ENCODE measurements at places on chromosomes 1 and 21.

- DNase-seq = no peak
Observed at GRCh38 chr1:39852214-39852791, 31.0 kb downstream of the TRIT1 start.

GRCh38 chr1:72281637-72282270, 585 bp downstream of the NEGR1 start:
- DNase-seq = no peak

- no peak for DNase-seq
Observed at GRCh38 chr1:73205294-73205973, 923.1 kb upstream of the NEGR1 start.

- DNase-seq = no peak
Observed at GRCh38 chr1:66373157-66373591, 160.8 kb upstream of the SGIP1 start.

- DNase-seq = no peak
Observed at GRCh38 chr21:41581592-41582228, 73.8 kb upstream of the TMPRSS2 start.

GRCh38 chr21:45581322-45581712, 39.1 kb upstream of the SLC19A1 start:
- no peak for DNase-seq

- DNase-seq = no peak
Observed at GRCh38 chr1:112397841-112398240, 1.8 kb downstream of the CTTNBP2NL start.

DNA sequence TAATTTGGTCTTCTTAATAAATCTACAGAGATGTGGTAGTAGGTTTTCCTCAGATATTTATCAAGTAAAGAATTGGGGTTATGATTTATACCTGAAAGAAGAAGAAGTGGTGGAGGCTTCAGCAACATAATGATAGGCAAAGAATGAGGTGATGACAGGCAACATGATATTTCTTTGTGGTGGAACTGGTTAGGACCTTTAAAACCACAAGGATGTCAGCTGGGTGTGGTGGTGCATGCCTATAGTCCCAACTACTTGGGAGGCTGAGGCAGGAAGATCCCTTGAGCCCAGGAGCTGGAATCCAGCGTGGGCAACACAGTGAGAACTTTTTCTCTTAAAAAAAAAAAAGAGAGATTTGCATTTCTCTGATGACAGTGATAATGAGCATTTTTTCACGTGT, 34.1 kb upstream of the COL11A1 start:
- no peak for DNase-seq

DNA sequence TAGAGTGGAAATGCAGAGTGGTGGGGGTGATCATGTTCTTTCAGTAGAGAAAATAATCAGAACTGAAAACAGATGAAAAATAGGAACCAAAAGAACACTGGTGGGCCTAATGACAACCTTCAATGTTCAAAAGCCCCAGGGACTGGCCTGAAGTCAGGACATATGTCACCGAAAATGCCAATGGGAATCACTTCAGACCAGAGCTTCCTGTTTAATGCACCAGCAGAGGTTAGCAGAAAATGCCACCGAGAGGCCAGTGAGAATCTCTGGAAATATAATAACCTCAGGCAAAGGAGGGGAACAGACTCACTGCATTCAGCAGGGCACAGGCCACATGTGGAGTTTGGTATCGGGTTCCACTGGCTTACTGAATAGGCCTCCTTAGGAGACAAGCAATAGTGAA, 15.9 kb upstream of the CD58 start:
- DNase-seq = no peak

- no peak for DNase-seq
Observed at GRCh38 chr1:174837386-174837785, 162.4 kb upstream of the CACYBP start.

DNA sequence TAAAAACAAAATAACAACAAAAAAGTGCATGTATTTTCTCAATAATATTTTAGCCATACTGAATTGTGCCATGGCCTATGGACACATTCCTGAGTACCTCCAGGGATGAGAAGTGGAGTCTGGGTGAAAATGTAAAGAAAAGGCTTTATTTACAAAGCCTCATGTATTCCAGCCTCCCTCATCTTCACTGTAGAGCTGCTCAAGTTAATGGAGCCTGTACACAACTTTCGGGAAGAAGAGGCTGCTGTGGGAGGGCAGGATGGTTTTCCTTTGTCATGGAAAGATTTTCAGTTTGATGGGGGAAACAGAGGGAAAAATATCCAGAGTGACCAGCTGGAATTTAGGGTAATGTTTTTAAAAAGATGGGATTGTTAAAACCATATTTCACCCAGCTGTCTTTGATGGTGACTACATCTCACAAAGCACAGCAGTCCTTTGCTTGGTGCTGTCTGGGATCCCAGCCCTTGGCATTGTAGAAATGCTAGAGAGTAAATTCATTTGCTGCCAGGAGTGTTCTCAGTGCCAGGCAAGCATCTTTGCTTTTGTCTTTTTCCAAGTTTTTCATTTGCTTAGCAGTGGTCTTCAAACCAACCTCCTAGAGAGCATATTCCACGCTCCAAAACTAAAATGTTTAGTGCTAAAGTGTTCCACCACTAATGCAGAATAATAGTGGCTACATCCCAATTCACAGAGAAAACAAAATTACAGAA, 54.9 kb downstream of the DPT start:
- no peak for DNase-seq

- DNase-seq = no peak
Observed at GRCh38 chr1:26946270-26946669, 14.0 kb downstream of the KDF1 start.

- DNase-seq = no peak
Observed at GRCh38 chr1:206653715-206654459, 18.6 kb downstream of the DYRK3 start.

DNA sequence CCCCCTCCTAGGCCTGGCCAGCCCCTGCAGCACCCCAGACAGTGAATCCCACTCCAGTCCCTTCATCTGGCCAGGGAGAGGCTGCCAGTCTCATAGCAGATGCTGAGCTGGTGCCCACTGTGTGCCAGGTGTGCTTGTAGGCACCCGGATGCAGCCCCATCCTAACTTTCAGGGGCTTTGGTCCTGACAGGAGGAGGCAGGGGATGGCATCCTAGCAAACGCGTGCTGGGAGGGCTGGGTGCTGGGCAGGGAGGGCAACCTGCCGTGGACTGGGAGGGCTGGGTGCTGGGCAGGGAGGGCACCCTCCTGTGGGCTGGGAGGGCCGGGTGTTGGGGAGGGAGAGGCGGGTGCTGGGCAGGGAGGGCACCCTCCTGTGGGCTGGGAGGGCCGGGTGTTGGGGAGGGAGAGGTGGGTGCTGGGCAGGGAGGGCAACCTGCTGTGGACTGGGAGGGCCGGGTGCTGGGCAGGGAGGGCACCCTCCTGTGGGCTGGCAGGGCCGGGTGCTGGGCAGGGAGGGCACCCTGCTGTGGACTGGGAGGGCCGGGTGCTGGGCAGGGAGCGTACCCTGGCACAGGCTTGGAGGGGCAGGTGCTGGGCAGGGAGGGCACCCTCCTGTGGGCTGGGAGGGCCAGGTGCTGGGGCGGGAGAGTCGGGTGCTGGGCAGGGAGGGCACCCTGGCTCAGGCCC, 35.3 kb downstream of the SLC19A1 start:
- no peak for DNase-seq

GRCh38 chr1:75035536-75035935, 98.7 kb upstream of the LHX8 start:
- DNase-seq = no peak

DNA sequence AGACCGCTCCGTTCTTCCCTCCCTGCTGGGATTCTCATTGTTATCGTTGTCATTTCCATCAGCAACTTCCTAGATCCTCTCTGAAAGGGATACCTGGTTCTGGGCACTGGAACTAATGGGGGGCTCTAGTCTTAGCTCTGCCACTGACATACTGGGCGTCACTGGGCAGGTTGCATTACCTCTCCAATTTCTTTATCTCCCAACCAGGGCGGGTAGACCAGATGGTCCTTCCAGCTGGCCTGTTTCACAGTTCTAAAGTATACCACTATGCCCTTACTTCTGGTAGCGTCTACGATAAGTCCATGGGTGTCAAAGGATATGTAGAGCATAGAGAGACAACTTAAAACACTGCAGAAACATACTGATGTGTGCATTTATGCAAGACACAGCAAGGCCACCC, 1.4 kb downstream of the GPR37L1 start:
- no peak for DNase-seq

DNA sequence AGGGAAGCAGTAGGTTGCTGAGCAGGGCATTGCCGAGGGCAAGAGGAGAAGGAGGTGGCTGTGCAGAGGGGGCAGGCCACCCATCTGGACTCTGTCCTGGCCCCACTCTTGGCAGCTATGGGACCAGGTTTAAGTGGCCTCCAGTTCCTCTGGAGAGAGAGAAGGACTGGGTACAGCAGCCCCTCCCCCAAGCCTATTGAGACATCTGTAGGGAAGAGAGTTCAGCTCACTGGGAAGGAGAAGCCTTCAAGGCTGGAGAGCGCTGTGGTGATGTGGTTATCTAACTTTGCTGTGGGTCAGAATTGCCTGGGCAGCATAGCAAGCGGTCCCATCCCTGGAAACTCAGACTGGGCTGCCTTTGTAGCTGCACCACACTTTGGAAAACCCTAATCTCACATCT, 93.9 kb downstream of the KCNJ15 start:
- no peak for DNase-seq

DNA sequence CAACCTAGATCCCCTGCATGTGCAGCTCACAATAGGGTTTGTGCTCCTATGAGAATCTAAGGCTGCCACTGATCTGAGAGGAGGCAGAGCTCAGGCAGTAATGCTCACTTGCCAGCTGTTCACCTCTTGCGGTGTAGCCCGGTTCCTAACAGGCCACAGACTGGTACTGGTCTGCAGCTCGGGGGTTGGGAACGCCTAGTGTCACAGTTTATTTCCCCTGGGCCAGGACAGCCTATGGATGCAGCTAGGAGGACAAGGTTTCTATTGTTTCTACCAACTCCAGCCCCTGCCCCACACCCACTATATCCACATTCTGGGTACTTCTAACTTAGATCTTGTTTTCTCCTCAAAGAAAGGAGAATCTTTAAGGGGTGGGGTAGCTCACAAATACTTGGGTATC, 58.7 kb upstream of the PRRC2C start:
- no peak for DNase-seq

DNA sequence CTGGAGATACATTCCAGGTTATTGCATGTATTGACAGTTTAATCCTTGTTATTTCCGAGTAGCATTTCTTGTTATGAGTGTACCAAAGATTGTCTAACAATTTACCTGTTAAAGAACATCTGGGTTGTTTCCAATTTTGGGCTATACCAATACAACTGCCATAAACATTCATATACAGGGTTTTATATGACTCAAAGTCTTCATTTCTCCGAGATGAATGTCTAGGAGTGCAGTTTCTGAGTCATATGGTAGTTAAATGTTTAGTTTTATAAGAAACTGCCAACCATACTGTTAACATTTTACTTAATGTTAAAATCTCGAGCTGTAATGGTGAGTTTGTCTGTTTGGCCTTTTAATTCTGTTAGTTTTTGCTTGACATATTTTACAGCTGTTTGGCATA, 10.0 kb downstream of the RAB4A start:
- no peak for DNase-seq

- no peak for DNase-seq
Observed at GRCh38 chr1:180188684-180189175, 34.1 kb downstream of the QSOX1 start.

- DNase-seq = no peak
Observed at GRCh38 chr1:40740039-40740996, 43.3 kb upstream of the KCNQ4 start.

DNA sequence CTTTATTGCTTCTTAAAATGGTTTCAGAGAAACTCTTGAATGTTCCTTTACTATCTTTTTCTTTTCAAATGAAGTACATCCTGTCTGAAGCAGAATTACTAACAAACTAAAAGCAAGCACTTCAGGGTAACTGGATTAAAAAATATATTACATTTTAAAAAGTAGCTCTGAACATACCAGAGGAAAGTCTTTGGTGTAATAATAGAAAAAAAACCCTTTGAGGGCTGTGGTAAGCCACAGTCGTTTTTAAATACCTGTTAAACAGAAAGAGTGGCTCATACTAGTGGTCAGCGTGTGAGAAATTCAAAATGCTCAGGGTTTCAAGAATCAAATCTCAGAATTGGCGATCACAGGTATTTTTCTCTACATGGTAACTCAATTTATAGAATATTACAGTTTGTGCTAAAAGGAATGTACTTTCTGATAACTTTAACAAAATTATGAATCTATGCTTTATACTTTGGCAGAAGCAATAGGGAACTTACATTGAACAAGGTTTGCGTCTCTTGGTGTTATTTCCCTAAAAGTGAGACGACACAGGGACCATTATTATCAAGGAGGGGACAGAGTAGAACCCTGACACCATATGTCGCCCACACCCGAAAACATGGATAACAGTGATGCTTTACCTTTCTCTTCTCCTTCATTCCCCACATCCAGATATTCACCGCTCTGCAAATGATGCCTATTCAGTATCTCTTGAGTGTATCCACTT, 97.0 kb upstream of the DPH5 start:
- no peak for DNase-seq

GRCh38 chr1:36223381-36223995, 755 bp upstream of the THRAP3 start:
- DNase-seq = no peak

- no peak for DNase-seq
Observed at GRCh38 chr1:78743626-78744025, 94.0 kb downstream of the IFI44 start.

DNA sequence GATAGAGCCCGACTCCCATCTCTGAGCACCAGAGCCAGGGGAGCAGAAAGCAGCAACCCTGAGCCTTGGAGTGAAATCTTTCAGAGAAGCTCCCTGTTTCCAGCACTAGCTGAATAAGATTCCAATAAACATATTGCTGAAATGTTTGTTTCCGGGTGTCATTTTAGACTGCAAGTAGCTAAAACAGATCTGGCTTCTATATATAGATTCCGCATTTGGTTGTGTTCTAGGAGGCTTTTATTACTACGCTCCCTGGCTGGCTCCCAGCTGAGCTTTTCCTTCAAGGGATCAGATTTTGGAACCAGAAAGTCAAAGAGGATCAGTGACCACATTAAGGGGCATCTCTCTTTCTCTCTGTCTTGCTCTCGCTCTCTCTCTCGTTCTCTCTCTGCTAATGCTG, 88.2 kb downstream of the PAPPA2 start:
- no peak for DNase-seq

GRCh38 chr1:50424884-50425375, 1.7 kb upstream of the DMRTA2 start:
- DNase-seq = no peak

DNA sequence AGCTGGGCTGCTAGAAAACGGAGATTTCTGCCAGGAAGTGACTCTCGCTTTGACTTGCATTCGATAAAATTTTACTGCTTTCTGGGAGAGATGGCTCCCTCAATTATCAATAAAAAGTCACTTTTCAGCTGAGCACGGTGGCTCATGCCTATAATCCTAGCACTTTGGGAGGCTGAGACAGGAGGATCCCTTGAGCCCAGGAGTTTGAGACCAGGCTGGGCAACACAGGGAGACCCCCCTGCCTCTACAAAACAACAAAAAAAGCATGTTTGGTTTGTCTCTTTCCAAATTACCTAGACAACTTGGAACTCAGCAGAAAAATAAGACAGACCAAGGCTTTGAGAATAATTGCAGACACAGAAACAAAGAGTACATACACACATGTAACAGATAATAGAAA, 12.9 kb upstream of the ENSA start:
- DNase-seq = no peak

Measured in cortex of kidney (tissue), 1 donor.